ENCODE measurements at places on chromosomes 1 and 21.

DNA sequence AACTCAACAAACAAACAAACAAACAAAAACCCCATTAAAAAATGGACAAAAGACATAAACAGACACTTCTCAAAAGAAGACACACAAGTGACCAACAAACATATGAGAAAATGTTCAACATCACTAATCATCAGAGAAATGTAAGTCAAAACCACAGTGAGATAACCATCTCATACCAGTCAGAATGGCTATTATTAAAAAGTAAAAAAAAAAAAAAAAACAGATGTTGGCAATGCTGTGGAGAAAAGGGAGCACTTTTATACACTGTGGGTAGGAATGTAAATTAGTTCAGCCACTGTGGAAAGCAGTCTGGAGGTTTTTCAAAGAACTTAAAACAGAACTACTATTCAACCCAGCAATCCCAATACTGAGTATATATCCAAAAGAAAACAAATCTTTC lies 94.7 kb downstream of the PLPP3 start:
- DNase-seq, result no peak

- DNase-seq, result no peak
Measured at GRCh38 chr21:46551636-46552241, 53.1 kb downstream of the S100B start.

- DNase-seq, result no peak
Measured at GRCh38 chr1:28507247-28507645, 1.4 kb downstream of the RCC1 start.

DNA sequence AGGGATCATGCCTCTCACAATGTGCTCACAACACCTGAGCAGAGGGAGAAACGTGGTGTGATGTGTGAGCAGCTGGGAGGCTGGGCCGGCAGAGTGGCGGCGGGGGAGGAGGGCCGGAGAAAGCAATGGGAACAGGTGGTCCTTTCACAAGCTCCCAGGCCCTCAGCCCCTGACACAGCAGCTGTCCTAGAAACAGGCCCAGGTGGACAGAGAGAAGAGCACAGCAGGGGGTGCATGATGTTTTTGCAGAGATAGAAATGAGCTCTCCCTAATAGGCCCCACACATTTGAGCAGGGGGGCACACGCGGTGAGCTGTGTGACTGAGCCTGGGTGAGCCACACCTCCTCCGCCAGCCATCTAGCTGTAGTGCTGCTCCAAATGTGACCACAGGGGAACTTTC lies 7.6 kb upstream of the RGS16 start:
- no peak for DNase-seq

GRCh38 chr1:201190624-201191051 lies at the start of gene IGFN1:
IGFN1 (plus strand) TSS chr1:201190824; CDS start chr1:201193294, 2,470 bp downstream.
- DNase-seq, result no peak

DNA sequence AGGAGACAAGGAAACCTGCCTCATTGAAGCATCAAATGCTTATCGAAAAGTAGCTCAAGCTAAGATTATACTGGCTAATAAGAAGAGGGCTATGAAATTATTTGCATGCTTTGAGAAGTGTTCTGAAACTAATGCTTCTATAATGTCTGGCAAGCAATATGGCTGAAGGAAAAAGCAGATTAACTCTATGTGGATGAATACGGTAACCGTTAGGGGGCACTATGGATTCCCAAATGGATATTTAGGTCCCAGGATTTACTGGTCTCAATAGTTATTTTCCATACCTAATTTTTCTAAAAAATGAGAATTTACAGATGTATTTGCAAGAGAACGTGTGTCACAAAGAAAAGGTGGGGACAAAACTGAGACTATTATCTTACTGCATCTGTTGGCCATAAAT lies 34.6 kb upstream of the RRP15 start:
- no peak for DNase-seq

- no peak for DNase-seq
Measured at GRCh38 chr1:221989741-221990140, 247.9 kb upstream of the DUSP10 start.

DNA sequence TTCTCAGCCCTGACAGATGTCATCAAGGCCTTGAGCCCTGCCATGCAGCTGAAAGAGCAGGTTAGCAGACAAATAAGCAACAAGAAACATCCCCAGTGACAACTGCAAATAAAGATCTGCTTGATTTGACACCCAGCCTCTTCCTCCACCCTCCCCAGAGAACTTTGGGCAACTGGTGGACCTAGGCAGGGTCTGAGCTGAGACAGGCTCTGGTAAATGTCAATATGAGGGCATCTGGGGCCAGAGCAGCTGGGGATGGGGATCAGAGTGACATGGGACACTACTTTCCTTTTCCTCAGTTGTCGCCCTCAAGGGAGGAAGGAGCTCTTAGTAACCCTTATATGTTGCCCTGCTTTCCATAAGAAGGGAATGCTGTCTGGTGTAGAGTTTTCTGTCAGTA lies 544.1 kb downstream of the NEGR1 start:
- DNase-seq, result no peak

- no peak for DNase-seq
Measured at GRCh38 chr21:29523646-29524045, 224.9 kb downstream of the BACH1 start.

- DNase-seq, result no peak
Measured at GRCh38 chr1:14065486-14065885, 365.5 kb downstream of the PRDM2 start.

- DNase-seq, result no peak
Measured at GRCh38 chr1:197838836-197839235, 63.6 kb upstream of the DENND1B start.

DNA sequence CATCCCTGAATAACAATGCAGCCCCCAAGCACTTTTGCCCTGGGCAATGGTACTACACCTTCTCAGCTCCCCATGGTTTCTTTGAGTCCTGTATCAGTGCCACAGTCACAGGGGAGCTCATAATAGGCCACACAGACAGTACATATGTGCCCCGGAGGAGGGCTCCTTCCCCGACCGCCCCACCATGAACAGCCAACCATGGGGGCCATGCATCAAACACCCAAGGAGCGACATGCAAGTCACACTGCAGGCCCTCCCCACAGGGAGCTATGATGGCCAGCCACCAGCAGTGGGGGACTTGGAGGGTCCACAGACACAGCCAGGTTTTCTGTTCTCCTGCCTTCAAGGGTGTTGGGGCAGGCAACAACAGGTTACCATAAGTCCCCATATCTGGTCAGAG lies 13.1 kb upstream of the CLCA2 start:
- DNase-seq, result no peak

DNA sequence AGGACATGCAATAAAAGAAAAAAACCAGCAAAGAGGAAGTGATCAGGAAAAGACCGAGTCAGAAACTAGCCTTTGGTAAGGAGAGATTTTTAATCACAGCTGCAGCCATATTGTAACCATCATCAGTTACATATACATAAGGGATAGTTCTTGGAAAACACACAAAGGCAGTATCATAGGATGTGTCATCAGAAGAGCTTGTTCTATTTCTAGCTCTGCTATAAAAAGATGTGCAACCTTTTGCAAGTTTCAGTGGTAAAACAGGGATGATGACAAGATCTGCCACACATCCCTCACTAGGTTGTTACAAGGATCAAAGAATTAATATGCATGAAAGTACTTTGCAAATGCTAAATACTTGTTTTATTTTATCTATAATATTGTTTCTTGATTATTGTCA lies 342.0 kb downstream of the VAV3 start:
- no peak for DNase-seq

GRCh38 chr1:39063191-39063590 lies 37.0 kb downstream of the NDUFS5 start:
- no peak for DNase-seq

GRCh38 chr1:200154069-200154767 lies 126.7 kb downstream of the NR5A2 start:
- no peak for DNase-seq

GRCh38 chr1:41442697-41443251 lies 41.7 kb downstream of the EDN2 start:
- no peak for DNase-seq

DNA sequence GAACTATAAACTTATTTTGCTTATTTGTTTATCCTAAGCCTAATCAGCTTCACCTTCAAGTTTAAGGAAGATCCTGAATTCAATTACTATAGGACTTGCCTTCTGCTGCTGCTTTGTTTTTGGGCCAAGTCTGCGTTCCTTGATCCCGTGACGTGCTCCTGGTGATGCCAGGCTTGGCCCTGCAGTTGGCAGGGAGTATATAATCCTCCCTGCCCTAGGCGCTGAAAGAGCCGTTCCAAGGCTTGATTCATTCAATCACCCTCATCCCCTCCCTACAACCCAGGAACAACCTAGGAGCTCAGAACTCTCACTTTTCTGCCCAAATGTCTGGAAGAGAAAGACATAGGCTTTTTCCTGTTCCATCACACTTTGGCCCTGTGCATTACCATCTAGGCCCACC lies 12.4 kb upstream of the LRRN2 start:
- no peak for DNase-seq

DNA sequence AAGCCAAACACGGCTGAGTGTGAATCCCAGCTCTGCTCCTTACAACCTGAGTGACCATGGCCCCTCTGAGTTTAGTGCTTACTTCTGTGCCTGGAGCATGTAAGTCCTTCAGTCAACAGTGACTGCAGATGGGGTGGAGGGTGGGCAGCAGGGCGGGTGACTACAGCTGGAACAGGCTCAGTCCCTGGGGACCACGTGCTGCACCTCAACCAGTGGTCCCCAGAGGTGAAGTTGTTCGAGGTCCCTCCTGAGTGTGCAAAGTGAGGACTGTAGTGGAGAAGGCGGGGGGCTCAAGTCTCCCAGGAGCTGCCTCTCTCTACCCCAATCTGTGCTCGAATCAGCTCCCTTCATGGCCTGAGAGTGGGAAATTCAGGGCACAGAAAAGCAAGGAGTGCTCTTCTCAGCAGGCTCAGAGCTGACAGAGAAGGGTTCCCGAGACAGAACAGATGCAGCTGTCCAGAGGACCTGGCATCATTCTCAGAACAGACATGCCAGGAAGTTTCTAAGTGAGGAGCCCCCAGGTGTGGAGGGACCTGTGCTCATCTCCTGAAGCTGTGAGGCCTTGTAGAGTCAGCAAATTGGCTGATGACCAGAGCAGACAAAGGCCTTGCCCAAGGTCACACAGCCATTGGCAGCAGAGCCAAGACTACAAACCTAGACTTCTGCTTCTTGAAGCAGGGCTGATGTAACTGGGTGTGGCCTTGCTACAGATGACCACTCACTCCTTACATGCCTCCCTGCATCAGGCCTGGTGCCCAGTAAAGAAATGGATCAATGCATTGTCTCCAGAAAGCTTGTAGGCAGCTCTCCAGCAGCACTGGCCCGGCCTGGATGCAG lies 61.7 kb upstream of the EDN2 start:
- DNase-seq, result no peak

- no peak for DNase-seq
Measured at GRCh38 chr1:45016090-45016697, 4.1 kb downstream of the UROD start.

DNA sequence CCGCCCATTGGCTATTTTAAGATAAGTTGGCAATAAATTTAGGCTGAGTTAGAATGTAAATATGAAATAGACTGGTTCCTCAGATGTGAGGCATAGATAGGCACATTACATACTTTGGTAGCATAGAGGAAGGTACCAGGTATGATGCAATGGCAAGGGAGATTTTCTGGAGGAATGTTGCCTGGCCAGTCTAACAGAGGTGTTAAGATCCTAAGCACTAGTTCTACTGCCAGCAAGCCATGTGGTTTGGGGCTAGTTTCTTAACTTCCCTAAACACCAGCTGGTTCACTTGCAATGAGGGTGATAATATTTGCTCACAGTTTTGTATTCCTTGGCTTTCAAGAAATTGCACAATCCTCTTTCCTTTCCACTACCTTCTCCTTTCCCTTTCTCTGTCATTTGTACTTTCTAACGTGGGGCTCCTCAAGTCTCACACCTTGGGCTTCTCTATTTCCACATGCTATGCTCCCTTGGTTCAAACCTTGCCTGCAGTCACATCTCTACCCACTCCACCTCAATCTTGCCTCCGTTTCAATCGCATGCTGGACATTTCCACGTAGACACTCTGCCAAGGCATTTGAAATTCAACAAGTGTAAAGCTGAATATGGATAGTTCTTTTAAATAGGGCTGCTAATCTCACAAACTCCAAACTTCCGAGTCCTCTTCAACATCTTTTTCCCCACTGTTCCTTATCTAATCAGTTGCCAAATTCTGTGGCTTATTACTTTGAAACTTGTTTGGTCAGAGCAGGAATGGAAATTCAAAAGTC lies 4.7 kb upstream of the CD55 start:
- DNase-seq, result no peak

- no peak for DNase-seq
Measured at GRCh38 chr1:37537378-37537777, 16.7 kb downstream of the SNIP1 start.

- no peak for DNase-seq
Measured at GRCh38 chr1:231806623-231807495, 180.3 kb downstream of the DISC1 start.

- no peak for DNase-seq
Measured at GRCh38 chr1:43880604-43881003, 53.0 kb upstream of the ARTN start.

DNA sequence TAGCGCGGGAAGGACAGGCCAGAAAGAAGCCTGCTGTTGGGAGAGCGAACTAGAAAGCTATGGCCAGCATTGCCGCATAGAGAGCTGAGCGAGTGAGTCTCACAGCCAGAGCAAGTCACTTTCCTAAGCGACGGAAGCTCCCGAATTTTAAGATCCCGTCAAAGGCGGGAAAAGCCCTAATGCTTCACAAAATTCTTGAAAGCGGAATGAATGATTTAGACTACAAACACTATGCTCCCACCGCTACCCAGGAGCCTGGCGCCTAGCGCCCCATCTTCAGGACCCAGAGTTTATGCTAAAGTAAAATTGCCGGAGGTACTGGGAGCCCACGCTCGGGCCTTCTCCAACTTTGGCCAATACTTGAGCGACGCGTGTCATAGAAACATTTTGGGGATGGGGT lies 409.9 kb upstream of the ESRRG start:
- DNase-seq, result no peak

GRCh38 chr1:21249940-21250493 lies 40.2 kb downstream of the ECE1 start:
- DNase-seq, result no peak

DNA sequence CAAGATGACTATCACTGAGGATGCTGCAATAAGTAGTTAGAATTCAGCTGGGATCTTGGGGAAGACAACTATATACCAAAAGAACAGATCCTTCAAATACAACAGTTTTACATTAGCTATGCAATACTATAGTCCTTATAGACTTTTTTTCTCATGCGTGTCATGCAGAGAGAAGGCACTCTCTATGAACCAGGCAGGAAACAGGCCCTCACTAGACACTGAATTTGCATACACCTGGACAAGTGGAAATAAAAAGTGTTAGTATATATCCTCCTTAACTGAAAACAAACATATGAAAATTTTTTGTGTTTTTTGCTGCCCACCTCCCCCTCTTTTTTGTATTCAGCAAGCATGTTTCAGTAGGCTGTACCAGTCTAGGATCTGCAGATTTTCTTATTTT lies 29.9 kb downstream of the TMCO1 start:
- no peak for DNase-seq

- DNase-seq, result no peak
Measured at GRCh38 chr1:223504741-223505140, 111.5 kb downstream of the CCDC185 start.

Measured in activated CD8-positive, alpha-beta memory T cell treated with anti-CD3 and anti-CD28 coated beads for 1 hour (primary cell).